ENCODE measurements at places on chromosomes 12 and 14.

- no peak overlapping the region for H3K4me3 ChIP-seq
- peak overlapping the region; percentile 63 for H3K27ac ChIP-seq
- H3K4me1 ChIP-seq = no peaks in the 10 kb centered on the region
- DNase-seq = no peak
- no peaks in the 10 kb centered on the region for H3K27me3 ChIP-seq
Observed at GRCh38 chr12:32536000-32536345, 136.6 kb downstream of the FGD4 start.

DNA sequence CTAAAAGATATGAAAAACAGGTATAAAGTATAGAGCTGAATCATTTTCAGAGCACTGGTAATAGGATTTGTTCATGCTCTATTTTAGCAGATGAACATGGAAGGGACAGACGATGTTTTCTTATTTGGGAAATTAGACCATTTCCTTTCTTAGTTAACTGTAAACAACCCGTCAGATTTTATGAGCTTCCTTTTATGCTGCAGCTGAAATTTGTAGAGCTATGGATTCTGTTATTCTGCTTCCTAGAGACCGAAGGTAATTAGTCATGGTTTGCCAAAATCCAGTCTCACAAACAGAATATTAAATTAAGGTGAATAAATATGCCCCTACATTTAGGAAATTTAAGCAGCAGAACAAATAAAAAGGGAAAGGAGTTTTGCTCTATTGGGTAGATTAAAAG, 180.2 kb upstream of the SYT1 start:
- DNase-seq = no peak
- no peak overlapping the region for H3K4me3 ChIP-seq
- H3K27me3 ChIP-seq = no peaks in the 10 kb centered on the region
- H3K27ac ChIP-seq = no peak overlapping the region

GRCh38 chr12:108094056-108094649, 34.9 kb upstream of the WSCD2 start:
- DNase-seq = no peak
- H3K36me3 ChIP-seq = no peaks in the 10 kb centered on the region
- H3K27me3 ChIP-seq = no peaks in the 10 kb centered on the region
- no peak overlapping the region for H3K27ac ChIP-seq

GRCh38 chr12:51662728-51663154, 71.7 kb downstream of the SCN8A start:
- no peaks in the 10 kb centered on the region for H3K27me3 ChIP-seq
- no peak overlapping the region for H3K4me3 ChIP-seq
- DNase-seq = no peak
- no peaks in the 10 kb centered on the region for H3K4me1 ChIP-seq
- H3K36me3 ChIP-seq = no peaks in the 10 kb centered on the region
- H3K27ac ChIP-seq = no peak overlapping the region

DNA sequence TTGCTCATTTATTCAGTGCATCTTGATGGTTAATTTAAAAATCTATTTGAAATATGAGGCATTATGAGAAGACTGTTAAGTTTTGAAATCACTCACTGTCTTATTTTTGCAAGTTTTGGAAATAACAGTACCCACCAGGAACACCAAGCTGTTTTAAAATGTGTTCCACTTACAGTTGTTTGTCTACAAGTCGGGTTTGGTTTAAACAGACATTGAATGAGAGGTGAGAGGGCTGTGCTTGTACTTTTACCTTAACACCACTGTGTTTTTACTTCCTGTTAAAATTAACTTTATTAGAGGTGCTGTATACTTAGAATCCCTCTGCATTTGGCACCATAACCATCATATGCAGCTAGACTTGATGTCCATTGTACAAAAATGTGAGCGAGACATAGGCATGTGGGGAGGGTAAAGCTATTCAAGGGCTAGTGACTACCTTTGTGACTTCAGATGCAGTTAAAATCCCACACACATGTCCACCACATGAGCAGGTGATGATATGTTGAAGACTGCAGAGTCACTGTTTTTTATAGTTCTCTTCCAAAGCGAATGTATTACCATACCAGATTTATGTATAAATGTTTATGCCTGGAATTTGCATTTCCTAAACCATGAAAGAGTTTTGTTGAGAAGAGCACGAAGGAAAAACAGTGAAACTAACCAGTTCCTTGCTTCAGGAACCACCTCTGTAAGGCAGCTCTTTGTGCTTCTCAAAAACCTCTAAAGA, 12.9 kb downstream of the ELK3 start:
- no peaks in the 10 kb centered on the region for H3K4me1 ChIP-seq
- H3K4me3 ChIP-seq = no peak overlapping the region
- no peaks in the 10 kb centered on the region for H3K27me3 ChIP-seq
- DNase-seq = no peak
- H3K27ac ChIP-seq = no peak overlapping the region

GRCh38 chr12:26939192-26939832, 1.0 kb downstream of the FGFR1OP2 start:
- peaks cover 42% of the 10 kb centered on the region for H3K4me1 ChIP-seq
- peak overlapping the region; percentile 68 for H3K4me3 ChIP-seq
- peak overlapping the region; percentile 94 for H3K27ac ChIP-seq
- H3K36me3 ChIP-seq = no peaks in the 10 kb centered on the region

- no peak overlapping the region for H3K4me3 ChIP-seq
- H3K4me1 ChIP-seq = peaks cover 9% of the 10 kb centered on the region
- no peak for DNase-seq
- no peaks in the 10 kb centered on the region for H3K27me3 ChIP-seq
Observed at GRCh38 chr12:12922191-12922616, 29.8 kb downstream of the GPRC5D start.

DNA sequence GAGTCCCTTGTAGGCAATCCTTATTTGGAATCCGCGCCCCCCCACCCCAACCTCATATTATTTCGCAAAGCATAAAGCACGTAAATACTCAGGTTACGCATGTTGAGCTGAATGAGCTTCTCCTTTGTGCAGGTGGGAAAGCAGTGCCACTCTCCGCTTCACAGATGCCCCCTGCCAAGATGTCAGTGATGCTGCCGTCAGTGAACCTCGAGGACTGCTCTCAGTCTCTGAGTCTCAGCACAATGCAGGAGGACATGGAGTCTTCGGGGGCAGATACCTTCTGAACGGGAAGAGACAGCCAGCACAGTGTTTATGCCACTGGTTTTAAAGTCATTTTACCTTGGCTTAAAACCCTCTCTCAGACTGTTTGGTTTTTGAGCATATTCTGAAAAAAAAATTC, 90.1 kb upstream of the DACT1 start:
- no peaks in the 10 kb centered on the region for H3K4me1 ChIP-seq
- no peak for DNase-seq
- H3K27ac ChIP-seq = no peak overlapping the region

DNA sequence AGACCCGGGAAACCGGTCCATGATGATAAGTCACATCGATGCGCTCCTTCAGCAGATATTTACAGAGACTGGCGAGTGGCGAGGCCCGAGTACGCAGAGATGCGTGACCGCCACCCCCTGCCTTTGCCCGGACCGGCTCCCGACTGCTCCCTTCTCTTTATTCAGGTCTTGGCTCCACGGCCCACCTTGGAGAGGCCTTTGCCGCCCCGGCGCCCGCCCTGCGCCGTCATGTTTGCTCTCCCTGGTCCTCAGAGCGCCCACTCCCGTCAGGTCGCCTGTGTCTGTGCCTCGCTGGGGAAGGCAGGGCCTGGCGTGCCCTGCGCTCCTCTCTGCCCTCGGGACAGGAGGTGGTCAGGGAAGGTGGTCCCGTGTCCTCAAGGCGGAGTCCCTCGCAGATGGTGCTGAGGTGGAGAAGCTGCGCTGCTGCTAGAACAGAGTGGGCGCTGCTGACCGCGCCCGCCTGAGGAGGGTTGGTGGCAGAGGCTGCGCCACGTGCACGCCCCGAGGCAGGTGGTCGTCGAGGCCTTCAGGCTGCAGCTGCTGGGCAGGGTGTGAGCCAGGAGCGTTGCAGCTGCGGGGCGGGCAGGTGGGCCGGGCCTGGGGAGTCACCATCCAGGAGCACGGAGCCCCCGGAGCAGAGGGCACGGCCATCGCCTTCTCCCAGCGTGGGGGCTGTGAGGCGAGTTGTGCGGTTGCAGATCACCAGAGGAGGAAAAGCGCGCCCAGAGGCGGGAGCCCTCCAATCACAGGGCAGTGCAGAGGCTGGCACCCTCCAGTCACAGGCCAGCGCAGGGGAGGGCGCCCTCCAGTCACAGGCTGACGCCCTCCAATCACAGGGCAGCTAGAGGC, 27.2 kb downstream of the DDX51 start:
- H3K27ac ChIP-seq = no peak overlapping the region
- H3K4me1 ChIP-seq = no peaks in the 10 kb centered on the region
- DNase-seq = no peak
- H3K4me3 ChIP-seq = no peak overlapping the region
- no peaks in the 10 kb centered on the region for H3K27me3 ChIP-seq
- H3K36me3 ChIP-seq = no peaks in the 10 kb centered on the region

DNA sequence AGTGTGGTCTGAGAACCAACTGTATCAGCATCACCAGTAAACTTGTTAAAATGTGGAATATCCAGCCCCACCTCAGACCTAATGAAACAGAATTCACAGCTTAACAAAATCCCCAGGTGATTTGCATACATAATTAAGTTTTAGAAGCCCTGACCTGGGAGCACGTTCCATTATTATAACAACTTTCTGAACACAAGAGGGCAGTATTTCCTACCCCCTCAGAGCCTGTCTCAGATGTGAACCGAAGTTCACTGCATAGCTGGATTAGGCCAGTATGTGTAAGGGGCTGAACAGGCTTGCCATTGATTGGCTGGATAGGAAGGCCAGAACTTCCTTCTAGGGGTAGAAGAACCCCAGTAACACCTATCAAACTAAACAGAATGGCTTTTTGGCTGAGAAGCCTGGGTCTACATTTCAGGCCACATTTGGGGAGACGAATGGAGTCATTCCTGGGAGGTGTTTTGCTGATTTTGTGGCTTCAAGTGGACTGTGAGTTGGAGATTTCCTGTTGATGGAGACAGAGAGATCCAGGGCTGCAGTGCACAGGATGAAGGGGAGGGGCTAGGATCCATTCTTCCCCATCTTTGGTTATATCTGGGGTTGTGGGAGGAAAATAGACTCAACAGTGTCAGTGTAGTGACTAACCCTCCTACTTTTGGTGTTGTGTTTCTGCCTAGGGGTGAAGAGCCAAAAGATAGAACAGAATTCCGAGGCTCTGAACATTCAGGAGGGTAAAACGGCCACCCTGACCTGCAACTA, 94.7 kb upstream of the OR4E1 start:
- no peaks in the 10 kb centered on the region for H3K36me3 ChIP-seq
- no peak overlapping the region for H3K4me3 ChIP-seq
- H3K4me1 ChIP-seq = no peaks in the 10 kb centered on the region
- H3K27me3 ChIP-seq = no peaks in the 10 kb centered on the region

DNA sequence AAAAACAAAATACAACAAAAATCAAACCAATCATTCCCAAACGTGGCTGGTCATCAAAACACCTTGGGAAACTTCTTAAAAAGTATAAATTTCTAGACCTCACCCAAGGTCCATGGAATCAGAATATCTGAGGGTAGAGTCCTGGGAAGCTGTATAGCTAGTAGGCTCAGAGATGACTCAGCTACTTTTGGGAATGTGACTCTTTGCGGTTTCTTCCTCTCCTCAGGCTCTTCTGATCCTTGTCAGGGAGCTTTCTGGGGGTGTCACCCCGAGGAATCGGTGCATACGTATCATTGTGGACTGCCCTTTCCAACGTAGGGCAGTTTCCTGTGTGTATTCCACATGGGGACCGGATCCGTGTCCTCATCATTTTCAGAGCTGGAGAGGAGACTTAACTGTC, 14.8 kb downstream of the JDP2 start:
- H3K27ac ChIP-seq = peak overlapping the region; percentile 55
- H3K36me3 ChIP-seq = no peaks in the 10 kb centered on the region
- H3K4me1 ChIP-seq = peaks cover 25% of the 10 kb centered on the region
- H3K27me3 ChIP-seq = no peaks in the 10 kb centered on the region
- no peak for DNase-seq

- peak; percentile 72 for DNase-seq
- H3K27ac ChIP-seq = no peak overlapping the region
- H3K4me1 ChIP-seq = no peaks in the 10 kb centered on the region
- H3K4me3 ChIP-seq = no peak overlapping the region
- no peaks in the 10 kb centered on the region for H3K27me3 ChIP-seq
Observed at GRCh38 chr12:104682790-104683279, 226.1 kb downstream of the CHST11 start.

DNA sequence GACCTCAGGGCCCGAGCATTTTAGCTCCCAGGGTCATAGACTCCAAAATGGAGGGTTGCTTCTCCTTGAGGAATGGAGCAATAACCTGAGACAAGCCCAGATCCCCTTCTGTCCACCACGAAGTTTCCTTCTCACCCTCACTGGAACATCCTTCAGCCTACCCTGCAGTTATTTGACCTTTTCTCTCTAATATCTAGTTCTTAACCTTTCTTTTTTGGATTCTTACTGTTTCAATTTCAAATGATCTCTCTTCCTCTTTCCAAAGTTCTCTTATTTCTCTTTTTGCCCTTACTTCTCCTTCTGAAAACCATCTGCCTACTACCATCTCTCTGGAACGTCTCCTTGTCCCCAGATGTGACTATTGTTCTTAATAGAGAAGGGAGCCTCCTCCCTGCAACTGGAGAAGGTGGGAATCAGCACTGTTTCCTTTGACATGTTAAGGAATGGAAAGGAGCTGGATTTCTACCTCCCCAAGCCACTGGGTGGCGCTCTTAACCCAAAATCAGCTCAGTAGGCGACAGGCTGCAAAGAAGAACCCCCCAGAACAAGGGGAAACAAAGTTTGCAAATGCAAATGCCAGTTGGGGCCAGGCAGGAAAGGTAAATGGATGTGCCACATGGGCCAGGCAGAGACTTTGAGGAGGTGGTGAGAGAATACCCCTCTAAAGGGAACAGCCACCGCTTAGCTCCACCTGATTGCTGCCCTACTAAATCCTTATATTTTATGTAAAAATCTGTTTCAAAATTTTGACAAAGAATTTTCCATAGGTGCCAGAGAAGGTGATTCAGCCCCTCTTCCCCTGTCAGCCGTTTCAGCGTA, 22.4 kb upstream of the PDE1B start:
- H3K27ac ChIP-seq = no peak overlapping the region
- no peaks in the 10 kb centered on the region for H3K36me3 ChIP-seq
- DNase-seq = no peak
- H3K27me3 ChIP-seq = no peaks in the 10 kb centered on the region
- no peaks in the 10 kb centered on the region for H3K4me1 ChIP-seq

DNA sequence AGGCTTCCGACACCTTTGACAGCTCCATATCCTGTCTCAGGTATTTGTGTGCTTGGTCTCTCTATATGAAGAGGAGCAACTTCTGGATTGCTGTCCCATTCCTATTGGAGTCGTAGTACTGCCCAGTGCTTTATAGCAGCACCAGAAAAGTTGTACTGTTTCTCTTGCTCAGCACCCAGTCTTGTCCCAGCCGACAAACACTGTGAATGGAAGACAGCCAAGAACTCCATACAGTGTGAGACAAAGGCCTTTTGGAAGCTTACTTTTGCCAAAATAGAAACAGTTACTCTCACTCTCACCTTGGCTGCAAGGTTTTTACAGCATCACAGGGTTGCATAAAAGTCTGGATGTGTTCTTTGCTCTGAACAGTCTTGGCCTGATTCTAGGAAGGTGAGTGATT, 105.3 kb downstream of the TGFB3 start:
- no peaks in the 10 kb centered on the region for H3K36me3 ChIP-seq
- no peak for DNase-seq
- H3K4me1 ChIP-seq = no peaks in the 10 kb centered on the region
- H3K4me3 ChIP-seq = no peak overlapping the region
- H3K27ac ChIP-seq = no peak overlapping the region
